Stimulated activated CD4-positive, alpha-beta T cell treated with anti-CD3 and anti-CD28 coated beads, Interleukin-1b, Interleukin-23, amount 100 ng/mL, for 48 hours (primary cell): ENCODE measurements at places on chromosomes 12 and 14.

DNA sequence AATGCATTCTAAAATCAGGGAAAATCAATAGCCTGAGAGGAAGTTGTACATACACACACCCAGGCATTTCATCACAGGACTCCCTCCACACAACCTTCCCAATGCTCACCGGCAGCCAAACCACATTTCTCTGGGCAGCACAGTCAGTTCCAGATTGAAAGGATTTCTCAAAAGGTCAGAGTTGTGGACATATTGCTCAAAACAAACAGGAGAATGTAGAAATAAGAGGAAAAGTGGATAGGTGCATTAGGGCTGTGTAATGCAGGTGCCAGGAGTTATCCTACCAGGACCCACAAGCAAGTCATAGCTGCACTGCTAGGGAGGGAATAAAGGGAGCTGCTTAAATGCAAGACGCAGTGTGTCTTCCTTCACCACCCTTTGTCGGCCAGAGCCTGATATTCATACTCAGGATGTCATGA lies 62.9 kb downstream of the GCH1 start:
- no peak for DNase-seq

- DNase-seq = no peak
These were observed 103.2 kb upstream of the BCL2L14 start for GRCh38 chr12:11967376-11968047.

- DNase-seq = no peak
These were observed 16.4 kb upstream of the LRP10 start for GRCh38 chr14:22854963-22855724.

GRCh38 chr14:68727315-68728047 lies 65.4 kb downstream of the ZFP36L1 start:
- no peak for DNase-seq

DNA sequence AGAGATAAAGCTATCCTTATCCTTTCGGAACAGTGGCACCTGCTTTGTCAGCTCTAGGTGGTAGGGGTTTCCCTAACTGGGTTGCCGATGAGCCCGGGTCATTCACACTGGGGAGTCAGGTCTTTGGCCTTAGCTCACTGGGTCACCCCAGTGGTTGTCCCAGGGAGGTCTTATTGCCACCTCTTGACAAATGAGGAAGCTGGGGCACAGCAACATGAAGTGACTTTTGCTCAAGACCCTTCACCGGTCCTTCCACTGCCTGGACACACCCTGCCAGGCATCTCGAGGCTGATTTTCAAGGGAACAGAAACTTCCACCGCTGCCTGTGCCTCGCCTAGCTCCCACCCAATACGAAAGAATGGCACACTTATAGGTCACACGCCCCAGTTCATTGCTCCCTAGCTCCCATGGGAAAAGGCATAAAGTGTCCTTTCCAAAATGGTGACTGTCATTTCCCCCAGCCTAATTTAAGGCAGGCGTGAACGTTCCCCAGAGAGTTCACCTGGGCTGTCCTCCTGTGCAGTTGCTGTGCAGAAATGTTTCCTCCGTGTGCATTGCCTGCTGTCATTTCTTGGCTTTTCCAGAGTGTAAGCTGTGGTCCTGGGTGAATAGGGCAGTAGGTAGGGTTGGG lies 156.1 kb upstream of the CCND2 start:
- DNase-seq = no peak
